ENCODE measurements at places on chromosomes 4 and X. TPM values are rescaled to one million over a fixed set of nuclear protein-coding genes. Genes with fewer than 3 reads are reported as not detected.

The GDPD2 gene
- total RNA-seq: 0.07 TPM

The ERCC6L gene
- 0.92 TPM for total RNA-seq

The NWD2 gene
- total RNA-seq: 0.04 TPM

The MAGED4 gene
- total RNA-seq: 32.5 TPM

The MAGEA11 gene
- not detected for total RNA-seq
